ENCODE measurements at places on chromosomes 4 and X.

- peak; percentile 77 for DNase-seq
These were observed 58.0 kb upstream of the DDX3X start for GRCh38 chrX:41275661-41276609.

- DNase-seq, result no peak
These were observed 221.6 kb upstream of the LCORL start for GRCh38 chr4:18242919-18243693.

DNA sequence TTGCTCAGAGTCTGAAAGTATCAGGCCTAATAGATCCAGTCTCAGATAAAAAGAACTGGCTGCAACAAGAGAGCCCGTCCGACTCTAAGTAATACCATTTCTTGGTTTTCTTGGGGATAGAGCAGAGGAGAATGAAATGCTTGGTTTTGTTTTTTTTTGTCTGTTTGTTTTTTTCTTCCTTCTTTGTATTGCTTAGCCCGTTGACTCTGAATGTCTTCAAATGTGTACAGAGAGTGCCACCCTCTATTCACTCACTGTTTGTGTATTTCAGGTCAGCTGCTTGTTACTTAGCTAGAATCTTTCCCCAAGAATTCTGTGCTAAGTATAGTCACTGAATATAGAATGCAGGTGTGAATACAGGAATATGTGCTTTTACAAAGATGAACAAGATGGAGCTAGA, 5.7 kb upstream of the TMEM156 start:
- DNase-seq, result no peak

DNA sequence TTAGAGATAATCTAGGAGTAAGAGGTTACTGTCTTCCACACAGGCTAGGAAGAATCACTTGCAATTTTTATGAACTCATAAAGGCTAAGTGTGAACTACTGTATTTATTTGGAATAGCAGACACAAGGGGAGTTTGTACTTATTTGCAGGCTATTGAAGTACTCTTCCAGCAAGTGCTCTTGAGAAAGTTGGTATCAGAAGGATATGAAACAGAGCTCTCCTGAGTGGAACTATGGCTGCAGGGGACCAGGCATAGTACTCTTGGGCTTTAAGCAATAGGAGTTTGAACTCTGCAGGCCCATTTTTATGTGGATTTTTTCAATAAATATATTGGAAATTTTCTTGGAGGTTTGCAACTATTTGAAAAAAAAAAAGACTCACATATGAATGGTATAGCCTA, 756.3 kb upstream of the ATOH1 start:
- DNase-seq, result no peak

DNA sequence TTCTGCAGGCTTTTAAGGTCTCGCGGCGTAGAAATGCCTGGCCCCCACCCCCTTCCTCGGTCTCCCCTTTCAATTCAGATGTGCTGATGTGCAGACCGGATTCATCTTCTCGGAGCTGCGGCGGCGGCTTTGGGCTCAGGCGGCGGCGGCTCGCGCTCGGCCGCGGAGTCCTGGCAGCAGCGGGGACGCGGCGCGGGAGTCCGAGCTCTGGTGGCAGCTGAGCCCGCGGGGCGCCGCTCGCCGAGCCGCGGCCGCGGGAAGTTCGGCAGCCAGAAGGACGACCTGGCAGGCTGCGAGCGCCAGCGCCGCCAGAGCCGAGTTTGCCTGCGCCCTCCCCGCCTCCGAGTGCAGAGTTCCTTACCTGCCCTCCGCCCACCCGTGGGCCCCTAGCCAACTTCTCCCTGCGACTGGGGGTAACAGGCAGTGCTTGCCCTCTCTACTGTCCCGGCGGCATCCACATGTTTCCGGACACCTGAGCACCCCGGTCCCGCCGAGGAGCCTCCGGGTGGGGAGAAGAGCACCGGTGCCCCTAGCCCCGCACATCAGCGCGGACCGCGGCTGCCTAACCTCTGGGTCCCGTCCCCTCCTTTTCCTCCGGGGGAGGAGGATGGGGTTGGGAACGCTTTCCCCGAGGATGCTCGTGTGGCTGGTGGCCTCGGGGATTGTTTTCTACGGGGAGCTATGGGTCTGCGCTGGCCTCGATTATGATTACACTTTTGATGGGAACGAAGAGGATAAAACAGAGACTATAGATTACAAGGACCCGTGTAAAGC, 448 bp downstream of the TLL1 start:
- peak; percentile 69 for DNase-seq

GRCh38 chr4:188041721-188042120, 46.1 kb downstream of the ZFP42 start:
- DNase-seq, result no peak

- DNase-seq, result no peak
These were observed 212.1 kb downstream of the CHIC2 start for GRCh38 chr4:53852343-53852742.

GRCh38 chrX:13029637-13029886, 14.9 kb downstream of the FAM9C start:
- DNase-seq, result no peak

Measured in glutamatergic neuron (in vitro differentiated cells).